ENCODE measurements at places on chromosomes 3 and 15. TPM values are rescaled to one million over a fixed set of nuclear protein-coding genes. Genes with fewer than 3 reads are reported as not detected.

PKM gene
- 1,647 TPM for total RNA-seq

TJP1 gene
- total RNA-seq, result 67.6 TPM

LRRC2 gene
- 1.1 TPM for total RNA-seq

IQCF5 gene
- total RNA-seq, result not detected

ECE2 gene
- total RNA-seq, result not detected

RASGRP1 gene
- not detected for total RNA-seq

SLC38A3 gene
- total RNA-seq, result not detected

GOLGA8K gene
- total RNA-seq, result not detected

GHSR gene
- not detected for total RNA-seq

CCR3 gene
- total RNA-seq, result not detected

CCR1 gene
- 0.59 TPM for total RNA-seq

DNAH12 gene
- total RNA-seq, result under 0.01 TPM

P2RY14 gene
- total RNA-seq, result not detected

TIGIT gene
- not detected for total RNA-seq

POLQ gene
- total RNA-seq, result 4.4 TPM

CPLX3 gene
- total RNA-seq, result not detected

GREM1 gene
- total RNA-seq, result 2.2 TPM

SEMA6D gene
- 0.59 TPM for total RNA-seq

CHL1 gene
- total RNA-seq, result 0.20 TPM

POMGNT2 gene
- 15.1 TPM for total RNA-seq

TGM4 gene
- under 0.01 TPM for total RNA-seq

TXNRD3 gene
- total RNA-seq, result 8.5 TPM
